ENCODE measurements at places on chromosomes 5 and 9. TPM values are rescaled to one million over a fixed set of nuclear protein-coding genes. Genes with fewer than 3 reads are reported as not detected.

DNA sequence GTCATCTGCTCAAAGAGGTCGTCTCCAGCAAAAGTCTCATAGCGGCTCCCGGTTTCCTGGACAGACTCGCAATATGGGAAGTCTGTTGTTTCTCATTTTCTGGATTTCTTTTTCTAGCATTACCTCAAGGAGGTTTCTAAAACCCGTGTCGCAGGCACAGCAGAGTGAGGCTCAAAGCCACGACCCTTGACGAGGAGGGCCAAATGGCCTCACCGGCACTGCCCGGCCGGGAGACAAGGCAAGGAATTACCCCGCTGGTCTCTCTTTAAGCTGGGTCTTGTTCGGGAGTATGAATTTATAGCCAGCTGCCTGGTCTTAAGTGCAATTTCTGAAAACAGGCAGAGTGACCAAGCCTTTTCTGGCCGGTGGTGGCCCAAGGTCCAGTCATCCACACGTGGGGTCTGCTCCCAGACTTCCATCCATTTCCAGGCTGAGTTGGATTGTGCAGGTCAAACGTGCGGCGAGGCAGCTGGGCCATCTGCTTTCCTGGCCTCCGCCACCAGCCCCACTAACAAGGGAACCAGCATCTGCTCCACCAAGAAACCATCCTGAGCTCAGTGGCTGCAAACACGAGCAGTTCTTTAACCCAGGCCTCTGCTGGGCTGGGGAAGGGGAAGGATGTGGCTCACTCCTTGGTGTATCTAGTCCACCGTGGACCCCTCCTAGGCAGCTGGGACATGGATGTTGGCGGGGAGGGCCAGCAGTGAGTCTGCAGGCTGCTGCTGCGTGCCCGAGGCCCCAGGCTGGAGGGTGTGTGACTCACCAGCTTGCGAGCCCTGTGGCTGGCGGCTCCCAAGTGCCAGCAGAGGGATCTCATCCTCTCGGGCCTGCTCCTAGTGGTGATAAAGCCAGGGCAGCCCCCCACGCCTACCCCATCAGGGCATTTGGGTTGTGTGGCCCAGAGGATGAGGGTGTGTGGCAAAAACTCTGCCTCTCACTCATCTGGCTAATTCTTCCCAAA is 55.6 kb upstream of the COL5A1 start:
- no peaks in the 10 kb centered on the region for H3K36me3 ChIP-seq
- no peak for DNase-seq
- H3K27ac ChIP-seq: no peak overlapping the region
- H3K27me3 ChIP-seq: no peaks in the 10 kb centered on the region

DNA sequence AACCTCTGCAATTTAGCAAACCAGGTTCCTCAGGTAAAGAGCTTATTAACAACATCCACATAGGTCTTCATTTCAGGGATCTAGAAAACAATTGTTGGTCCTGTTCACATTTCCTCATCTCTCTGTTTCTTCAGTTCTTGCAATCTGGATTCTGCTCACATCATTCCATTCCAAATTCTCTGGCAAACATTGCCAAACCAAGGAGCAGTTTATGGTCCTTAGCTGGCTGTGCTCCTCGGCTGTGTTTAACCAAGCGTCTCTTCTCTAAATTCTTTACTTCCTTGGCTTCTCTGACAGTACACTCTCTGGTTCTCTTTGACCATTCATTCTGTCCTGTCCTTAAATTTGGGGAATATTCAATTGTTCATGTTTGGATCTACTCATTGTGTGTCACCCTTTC is 65.8 kb upstream of the RANBP3L start:
- no peak overlapping the region for H3K4me3 ChIP-seq
- DNase-seq: no peak
- H3K27ac ChIP-seq: no peak overlapping the region
- no peaks in the 10 kb centered on the region for H3K36me3 ChIP-seq
- H3K4me1 ChIP-seq: no peaks in the 10 kb centered on the region

- no peaks in the 10 kb centered on the region for H3K4me1 ChIP-seq
- no peak for DNase-seq
- H3K27ac ChIP-seq: no peak overlapping the region
- no peak overlapping the region for H3K4me3 ChIP-seq
- no peaks in the 10 kb centered on the region for H3K36me3 ChIP-seq
- H3K27me3 ChIP-seq: peaks cover 77% of the 10 kb centered on the region
These were observed 74.7 kb upstream of the UNC5A start for GRCh38 chr5:176735383-176736265.

Gene GPR21
- polyA plus RNA-seq: 0.12 TPM
